NCI-H2107 (cell line): ENCODE measurements at places on chromosomes 12 and 14.

GRCh38 chr12:55642669-55643068 lies 6.0 kb downstream of the OR10P1 start:
- DNase-seq = no peak

DNA sequence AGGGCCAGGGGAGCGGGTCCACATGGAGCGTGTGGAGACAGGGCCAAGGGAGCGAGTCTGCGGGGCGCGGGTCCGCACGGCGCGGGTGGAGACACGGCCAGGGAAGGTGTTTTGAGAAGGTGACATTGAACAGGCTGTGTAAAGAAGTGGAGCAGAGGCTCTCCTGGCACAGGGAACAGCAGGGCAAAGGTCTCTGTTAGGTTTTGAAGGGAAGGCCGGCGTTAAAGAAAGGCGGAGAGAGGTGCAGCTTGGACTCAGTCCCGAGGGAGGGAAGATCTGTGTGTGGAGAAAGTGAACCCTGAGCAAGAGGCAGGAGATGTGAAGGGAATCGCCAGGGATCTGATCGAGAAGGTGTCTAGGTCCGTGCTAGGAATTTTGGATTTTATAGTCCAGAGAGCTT lies 1.8 kb downstream of the PXMP2 start:
- no peak for DNase-seq

DNA sequence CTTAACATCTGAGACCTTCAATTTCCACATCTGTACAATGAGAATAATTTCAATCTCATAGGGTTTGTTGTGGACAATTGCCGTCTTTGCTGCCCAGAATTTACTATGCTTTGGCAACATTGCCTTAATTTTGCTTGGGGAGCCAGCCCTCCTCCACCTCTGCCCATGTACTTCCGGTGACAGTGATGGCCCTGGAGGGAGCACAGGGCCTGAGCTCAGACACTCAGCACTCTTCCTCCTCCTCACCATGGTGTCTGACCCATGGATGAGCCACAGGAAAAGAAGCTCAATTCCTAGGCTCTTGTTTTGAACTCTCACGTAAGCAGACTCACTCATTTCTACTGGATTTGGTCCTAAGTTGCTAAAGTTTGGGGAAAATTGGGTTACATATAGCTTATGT lies 58.2 kb downstream of the TBC1D30 start:
- no peak for DNase-seq

- no peak for DNase-seq
Measured at GRCh38 chr14:99755629-99756603, 37.3 kb upstream of the EML1 start.

DNA sequence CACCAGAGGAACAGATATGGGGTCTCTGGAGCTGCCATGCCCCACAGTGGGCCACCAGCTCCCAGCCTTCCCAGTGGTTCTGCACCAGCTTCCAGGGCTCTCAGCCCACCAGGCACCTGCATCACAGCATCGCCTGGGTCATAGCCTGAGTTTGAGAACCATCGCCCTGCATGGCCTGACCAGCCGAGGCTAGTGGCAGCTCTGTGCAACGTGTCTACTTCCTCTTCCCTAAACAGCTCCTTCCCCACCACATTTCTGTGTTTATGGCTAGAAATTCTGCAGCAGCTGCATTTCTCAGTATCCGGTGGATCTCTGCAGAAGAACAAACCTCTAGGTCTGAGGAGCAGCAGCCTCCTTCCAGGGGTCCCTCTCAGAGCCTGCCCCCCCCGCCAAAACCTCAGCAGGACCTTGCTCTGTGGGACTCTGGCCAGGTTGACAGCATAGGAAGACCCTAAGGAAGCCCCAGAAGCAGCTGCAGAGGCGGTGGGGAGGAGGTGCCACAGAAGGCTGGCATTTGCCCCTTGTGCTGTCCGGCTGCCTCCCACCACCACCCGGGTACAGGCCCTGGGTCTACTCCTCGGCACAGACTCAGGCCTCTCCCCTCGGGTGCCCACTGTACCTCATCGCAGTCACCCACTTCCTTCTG lies 47.7 kb downstream of the PSMA6 start:
- DNase-seq = no peak

DNA sequence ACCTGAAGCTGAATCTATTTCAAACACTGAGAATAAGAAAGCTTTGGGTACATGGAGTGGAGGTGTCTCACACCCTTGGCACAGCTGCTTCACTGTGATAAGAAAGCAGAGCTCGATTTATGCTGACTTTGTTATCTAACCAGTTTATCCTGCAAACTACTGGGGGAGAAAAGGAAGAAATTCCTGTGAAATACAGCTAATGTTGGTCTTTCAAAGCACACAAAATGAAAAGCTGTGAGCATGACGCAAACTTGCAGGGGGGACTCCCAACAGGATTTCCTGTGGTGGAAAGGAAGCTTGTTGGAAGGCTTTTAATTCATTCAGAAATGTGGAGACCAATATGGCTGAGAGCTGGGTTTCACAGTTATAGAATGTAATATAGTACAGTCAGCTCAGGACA lies 53.4 kb downstream of the SRGAP1 start:
- DNase-seq = no peak

GRCh38 chr12:9163392-9163791 lies 44.8 kb downstream of the PZP start:
- no peak for DNase-seq

GRCh38 chr14:95196268-95196667 lies 38.9 kb upstream of the DICER1 start:
- DNase-seq = no peak

DNA sequence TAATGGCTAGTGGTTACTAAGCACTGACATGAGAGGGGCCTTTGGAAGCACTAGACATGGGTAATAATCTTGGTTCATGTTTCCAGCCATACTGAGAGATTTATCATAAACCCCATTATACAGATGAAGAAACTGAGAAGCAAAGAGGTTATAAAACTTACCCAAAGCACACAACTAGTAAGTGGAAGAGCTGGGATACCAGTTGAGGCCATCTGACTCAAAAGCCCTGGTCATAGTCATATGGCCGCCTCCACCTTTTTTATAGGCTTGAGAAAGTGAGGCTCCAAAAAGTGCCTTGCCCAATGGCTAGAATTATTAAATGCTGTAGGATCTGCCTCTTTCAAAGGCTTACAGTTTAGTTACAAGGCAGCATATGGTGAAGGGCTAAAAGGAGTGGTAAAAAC lies 944 bp downstream of the TXNRD1 start:
- no peak for DNase-seq

GRCh38 chr12:25695574-25695973 lies 142.5 kb upstream of the LMNTD1 start:
- DNase-seq = no peak

DNA sequence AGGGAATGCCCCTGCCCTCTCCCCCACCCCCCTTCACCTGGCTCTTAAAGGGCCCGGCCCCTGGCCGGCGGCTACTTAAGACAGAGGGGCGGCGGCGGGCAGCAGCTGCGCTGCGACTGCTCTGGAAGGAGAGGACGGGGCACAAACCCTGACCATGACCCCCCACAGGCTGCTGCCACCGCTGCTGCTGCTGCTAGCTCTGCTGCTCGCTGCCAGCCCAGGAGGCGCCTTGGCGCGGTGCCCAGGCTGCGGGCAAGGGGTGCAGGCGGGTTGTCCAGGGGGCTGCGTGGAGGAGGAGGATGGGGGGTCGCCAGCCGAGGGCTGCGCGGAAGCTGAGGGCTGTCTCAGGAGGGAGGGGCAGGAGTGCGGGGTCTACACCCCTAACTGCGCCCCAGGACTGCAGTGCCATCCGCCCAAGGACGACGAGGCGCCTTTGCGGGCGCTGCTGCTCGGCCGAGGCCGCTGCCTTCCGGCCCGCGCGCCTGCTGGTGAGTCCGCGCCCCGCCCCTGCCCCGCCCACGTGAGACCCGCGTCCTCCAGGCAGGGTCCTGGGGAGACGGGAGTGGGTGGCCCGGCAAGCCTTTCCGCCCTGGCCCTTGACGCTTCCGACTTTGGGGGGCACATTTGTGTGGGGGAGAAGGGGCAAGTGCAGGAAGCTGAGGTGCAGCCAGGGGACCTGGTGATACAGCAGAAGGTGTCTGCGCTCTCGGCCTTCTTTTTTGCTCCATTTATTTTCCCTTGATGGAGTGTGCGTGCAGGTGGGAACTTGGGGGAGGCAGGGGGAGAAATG lies at the start of gene IGFBP6:
TSS of gene IGFBP6 (plus strand) at position 104 of the 790 bp plus-strand sequence. CDS start at position 155, 51 bp downstream.
- no peak for DNase-seq

DNA sequence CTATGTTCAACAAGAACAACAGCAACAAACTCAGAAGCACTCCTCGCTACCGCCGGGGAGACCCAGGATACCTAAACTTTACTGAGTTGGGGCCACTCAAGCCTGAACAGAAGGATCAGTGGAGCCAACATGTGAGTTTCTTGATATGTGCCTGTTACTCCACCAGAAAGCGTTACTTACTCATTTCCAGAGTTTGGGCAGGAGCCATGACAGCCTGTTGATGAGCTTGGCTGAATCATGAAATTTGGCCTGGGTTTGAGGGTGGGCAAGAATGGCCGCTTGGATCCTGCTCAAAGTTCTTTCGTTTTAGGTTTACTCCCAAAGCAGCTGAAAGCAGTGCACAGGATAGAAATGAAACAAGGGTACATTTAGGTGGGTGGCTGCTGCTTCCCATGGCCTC lies 12.0 kb upstream of the GALNT6 start:
- DNase-seq = no peak

DNA sequence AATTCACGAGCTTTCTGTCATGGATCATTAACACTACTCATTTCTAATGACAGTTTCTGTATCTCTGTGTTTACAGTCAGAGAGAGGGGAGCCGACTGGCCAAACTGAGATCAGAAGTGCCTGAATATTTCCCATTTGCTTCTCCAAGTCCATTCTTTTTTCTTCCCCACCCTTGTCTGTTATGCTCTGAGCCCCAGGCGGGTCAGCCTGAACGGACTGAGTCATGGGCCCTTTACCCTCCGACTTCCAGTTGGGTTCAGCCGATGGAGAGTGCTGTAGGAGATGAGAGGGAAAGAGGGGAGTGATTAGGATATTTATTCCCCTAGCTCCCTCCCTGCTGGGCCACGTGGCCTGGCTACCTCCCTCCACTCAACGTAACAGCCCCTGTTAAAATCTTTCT lies 104.7 kb downstream of the PAH start:
- no peak for DNase-seq

- no peak for DNase-seq
Measured at GRCh38 chr12:63915105-63915800, 70.8 kb downstream of the SRGAP1 start.

- no peak for DNase-seq
Measured at GRCh38 chr14:100775831-100776591, 49.3 kb downstream of the DLK1 start.

DNA sequence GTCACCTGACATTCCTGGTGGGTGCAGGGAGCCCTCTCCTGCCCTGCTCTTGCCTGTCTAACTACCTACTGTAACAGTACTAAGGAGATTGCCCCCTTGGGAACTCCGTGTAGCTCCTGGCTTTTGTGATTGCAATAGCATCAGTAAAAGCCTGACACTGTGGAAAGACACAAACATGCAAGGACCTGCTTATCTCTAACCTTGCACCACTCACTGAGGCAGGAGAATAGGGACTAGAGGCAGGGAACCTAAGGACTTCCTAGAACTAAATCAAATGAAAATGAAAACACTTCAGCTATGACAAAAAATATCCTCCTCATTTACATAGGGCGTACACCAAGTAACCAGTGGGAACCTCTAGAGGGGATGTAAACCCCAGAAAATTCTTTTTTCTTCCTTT lies 28.5 kb downstream of the TUBA1A start:
- no peak for DNase-seq

DNA sequence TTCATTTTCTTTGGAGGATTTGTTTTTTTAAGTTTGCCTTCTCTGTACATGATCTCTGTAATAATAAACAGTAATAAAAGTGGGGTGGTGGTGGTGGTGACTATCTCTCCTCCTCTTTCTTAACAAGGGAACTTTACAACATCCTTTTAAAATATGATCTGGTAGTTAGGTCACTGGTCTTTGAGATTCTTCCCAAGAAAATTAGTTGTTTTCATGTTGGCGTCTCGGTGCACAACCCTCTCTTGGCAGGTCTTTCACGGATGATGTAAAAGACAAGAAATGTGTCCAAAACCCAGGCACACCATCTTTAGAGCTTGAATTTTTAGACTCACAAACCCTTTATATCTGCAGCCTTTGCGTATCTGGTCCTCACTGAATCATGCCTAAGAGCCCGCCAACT lies 488.5 kb upstream of the TBX3 start:
- no peak for DNase-seq

DNA sequence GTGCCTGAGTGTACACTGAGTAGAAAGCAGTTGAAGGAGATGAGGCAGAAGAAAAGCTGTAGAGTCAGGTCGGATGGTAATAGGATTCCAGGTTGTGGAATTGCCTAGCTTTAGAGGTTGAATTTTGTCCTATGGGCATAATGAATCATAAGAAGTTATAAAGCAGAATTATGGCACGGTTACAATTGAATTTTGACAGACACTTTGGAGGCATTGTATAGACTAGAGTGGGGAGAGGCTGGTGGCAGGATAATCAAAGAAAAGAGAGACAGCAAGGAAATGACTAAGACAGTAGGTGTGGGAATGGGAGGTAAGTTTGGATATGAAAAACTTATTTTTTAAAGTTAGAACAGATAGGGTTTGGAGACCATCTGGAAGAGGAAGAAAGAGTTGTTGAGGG lies 102.6 kb downstream of the NTN4 start:
- no peak for DNase-seq

DNA sequence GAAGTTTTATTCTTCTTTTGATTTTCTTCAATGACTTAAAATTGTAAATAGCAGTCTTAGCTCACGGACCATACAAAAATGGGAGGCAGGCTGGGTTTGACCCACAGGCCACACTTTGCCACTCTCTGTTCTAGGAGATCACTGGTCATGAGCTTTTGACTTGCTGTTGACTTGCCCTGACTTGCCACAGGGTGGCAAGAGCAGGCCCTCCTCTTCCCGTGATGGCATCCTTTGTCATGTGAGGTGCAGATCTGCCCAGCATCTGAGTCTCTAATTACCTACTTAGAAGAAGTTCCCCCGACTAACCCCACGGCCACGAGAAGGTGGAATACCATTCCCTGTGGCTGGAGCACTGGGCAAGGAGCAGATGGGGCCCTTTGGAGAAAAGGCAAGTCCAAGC lies 81.0 kb upstream of the SCAF11 start:
- no peak for DNase-seq

- no peak for DNase-seq
Measured at GRCh38 chr12:49330631-49331379, 6.2 kb downstream of the C1QL4 start.

DNA sequence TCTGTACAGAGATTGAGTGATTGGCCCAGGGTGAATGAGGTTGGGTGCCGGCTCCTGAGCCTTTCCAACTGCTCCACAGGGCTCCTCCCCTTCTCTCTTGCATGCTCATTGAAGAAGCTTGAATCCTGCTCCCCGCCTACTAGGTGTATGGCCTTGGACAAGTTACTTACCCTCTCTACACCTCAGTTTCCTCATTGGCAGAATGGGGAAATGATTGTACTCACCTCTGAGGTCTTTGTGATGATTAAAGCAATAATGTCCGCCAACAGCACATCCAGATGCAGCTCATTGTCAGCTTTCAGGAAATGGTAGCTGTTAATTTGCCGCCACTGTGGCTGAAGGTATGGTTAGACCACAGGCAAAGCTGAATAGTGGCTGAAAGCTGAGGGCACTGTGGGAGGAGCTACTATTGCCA lies 174.1 kb downstream of the CRADD start:
- DNase-seq = no peak

GRCh38 chr14:20662968-20663732 lies 21.2 kb upstream of the RNASE4 start:
- no peak for DNase-seq

- DNase-seq = no peak
Measured at GRCh38 chr12:77204083-77204482, 138.7 kb upstream of the E2F7 start.
